SJCRH30 (cell line): ENCODE measurements at places on chromosomes 3 and 15. TPM values are rescaled to one million over a fixed set of nuclear protein-coding genes. Genes with fewer than 3 reads are reported as not detected.

- no peak for DNase-seq
- 0 out of 2 replicates have a peak, but pooled peaks cover 3% of the 10 kb centered on the region for H3K27me3 ChIP-seq
- no peak overlapping the region for H3K27ac ChIP-seq
- no peaks in the 10 kb centered on the region for H3K36me3 ChIP-seq
Observed at GRCh38 chr15:101432982-101433381, 56.5 kb downstream of the PCSK6 start.

DNA sequence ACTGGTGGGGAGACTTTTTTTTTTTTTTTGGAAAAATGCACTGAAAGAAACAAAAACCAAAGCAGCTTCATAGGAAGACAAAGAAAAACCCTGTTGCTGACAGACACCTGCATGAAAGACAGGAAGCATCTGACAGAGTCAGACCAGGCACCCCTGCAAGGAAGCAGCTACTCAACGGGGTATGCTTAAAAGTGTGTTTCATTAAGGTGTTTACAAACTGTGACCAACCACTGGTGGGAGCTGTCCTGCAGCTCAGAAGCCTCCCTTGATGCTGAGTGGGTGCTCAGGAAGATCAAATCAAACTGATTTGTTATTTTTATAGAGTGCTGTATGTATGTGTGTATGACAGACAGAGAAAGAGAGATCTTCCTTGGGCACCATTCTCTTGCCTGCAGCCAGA is 34.7 kb upstream of the AGBL1 start:
- no peaks in the 10 kb centered on the region for H3K4me1 ChIP-seq
- H3K27ac ChIP-seq: no peak overlapping the region
- no peak overlapping the region for H3K4me3 ChIP-seq
- DNase-seq: no peak
- H3K27me3 ChIP-seq: no peaks in the 10 kb centered on the region

DNA sequence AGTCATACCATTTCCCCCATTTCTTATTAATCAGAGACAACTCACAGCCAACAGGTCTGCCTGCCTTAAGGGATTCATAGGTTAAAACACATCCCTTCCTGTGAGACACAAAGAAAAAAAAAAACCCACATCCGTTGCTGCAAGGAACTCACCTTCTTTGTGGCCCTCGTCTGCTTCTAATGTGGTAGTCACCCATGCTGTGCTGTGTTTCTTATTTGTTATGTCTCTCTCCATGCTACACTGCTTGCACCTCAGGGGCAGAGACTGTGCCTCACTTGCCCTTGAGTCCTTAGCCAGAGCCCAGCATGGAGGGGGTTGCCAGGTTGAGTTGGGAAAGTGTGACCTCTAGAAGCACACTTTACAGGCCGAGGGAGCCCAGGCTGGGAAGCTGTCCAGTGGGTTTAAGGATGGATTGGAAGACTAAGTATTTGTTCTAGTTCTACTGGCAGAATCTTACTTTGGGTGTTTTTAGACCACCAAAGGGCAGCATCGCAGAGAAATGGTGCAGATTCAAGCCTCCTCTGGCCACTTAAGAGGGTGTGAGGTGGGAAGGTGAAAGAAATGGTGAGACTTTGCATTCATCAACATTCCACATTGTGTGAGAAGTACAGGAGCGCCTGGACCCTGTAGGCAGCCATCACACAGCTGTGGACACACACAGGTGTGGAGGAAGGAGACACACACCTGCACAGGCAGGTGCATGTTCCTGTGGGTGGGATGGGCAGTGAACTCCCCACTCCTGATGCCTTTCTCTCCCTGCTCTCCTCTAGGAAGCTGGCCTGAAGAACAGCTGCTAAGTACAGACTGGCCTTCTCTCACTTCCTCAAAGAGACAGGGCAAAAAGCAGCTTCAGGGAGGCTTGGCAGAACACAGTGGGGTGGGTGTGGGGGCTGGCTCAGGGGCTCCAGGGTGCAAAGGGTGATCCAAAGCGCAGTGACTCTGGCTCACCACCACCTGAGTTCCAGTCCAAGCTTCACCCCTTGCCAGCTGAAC is 48.8 kb downstream of the GLB1 start:
- peaks cover 4% of the 10 kb centered on the region; the same call in 1 of the 2 replicates for H3K4me1 ChIP-seq
- H3K27me3 ChIP-seq: no peaks in the 10 kb centered on the region
- no peaks in the 10 kb centered on the region for H3K36me3 ChIP-seq
- no peak overlapping the region for H3K4me3 ChIP-seq

- no peaks in the 10 kb centered on the region for H3K4me1 ChIP-seq
- H3K36me3 ChIP-seq: no peaks in the 10 kb centered on the region
Observed at GRCh38 chr3:72344647-72345046, 503.6 kb downstream of the SHQ1 start.

GRCh38 chr3:25430935-25431770 is 3.1 kb downstream of the RARB start:
- no peak overlapping the region for H3K27ac ChIP-seq
- no peaks in the 10 kb centered on the region for H3K4me1 ChIP-seq
- no peaks in the 10 kb centered on the region for H3K36me3 ChIP-seq
- no peak overlapping the region for H3K4me3 ChIP-seq

The PIK3CB gene
- 4.9 and 5.6 TPM in 2 replicates for total RNA-seq

The SELENOS gene
- 51.0 and 60.1 TPM in 2 replicates for total RNA-seq

- no peak overlapping the region for H3K4me3 ChIP-seq
- peak; percentile 74 for DNase-seq
- no peaks in the 10 kb centered on the region for H3K27me3 ChIP-seq
- H3K27ac ChIP-seq: no peak overlapping the region
- no peaks in the 10 kb centered on the region for H3K36me3 ChIP-seq
Observed at GRCh38 chr15:85504749-85505676, 124.6 kb downstream of the AKAP13 start.
